NCI-H187 treated with DMSO at 0.1 percent for 48 hours (cell line): ENCODE measurements at places on chromosomes 6 and 20.

- no peak for DNase-seq
These were observed 126.8 kb downstream of the AKAP7 start for GRCh38 chr6:131262060-131262459.

- DNase-seq: peak; percentile 38
These were observed 118.0 kb downstream of the HFE start for GRCh38 chr6:26205161-26205624.

DNA sequence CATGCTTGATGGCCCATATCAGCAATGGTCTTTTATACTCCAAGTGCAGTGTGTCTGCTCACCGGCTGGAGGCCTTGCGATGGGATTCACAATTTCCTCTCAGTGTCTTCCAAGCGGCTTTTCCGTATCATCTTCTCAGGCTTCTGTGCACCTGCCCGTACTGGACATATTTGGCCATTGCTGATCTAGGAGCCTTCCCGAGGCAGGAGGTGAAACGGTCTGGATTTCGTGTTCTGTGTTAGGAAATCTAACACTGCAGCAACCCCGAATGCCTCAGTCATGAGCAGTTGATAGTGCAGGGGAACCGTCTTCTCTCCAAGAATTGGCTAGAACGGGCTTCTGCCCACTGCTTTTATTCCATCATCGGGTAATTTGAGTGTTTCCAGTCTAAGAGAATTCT lies 60.5 kb downstream of the PPP1R14C start:
- no peak for DNase-seq

GRCh38 chr6:146962329-146962728 lies 241.9 kb upstream of the STXBP5 start:
- no peak for DNase-seq

- no peak for DNase-seq
These were observed 115.2 kb downstream of the PAX1 start for GRCh38 chr20:21820688-21821087.

DNA sequence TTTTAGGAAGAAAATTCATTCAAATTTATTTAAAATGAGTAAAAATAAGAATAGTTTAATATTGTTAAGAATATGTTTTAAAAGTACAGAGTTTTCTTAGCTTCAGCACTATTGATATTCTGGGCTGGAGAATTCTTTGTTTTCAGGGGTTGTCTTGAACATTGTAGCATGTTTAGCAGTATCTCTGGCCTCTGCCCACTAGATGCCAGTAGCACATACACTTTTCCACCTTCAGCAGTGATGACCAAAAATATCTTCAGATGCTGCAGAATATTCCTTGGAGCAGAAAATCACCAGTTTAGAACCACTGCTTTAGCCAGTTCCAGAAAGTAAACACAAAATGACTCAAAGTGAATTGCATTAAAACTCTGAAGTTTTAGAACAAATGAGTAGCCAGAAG lies 19.4 kb upstream of the SDHAF4 start:
- no peak for DNase-seq

- no peak for DNase-seq
These were observed 70.9 kb downstream of the SASH1 start for GRCh38 chr6:148413321-148414091.

- DNase-seq: peak; percentile 83
These were observed 13.0 kb upstream of the TSHZ2 start for GRCh38 chr20:52959125-52959524.

GRCh38 chr6:104521176-104521575 lies 338.5 kb downstream of the HACE1 start:
- no peak for DNase-seq

DNA sequence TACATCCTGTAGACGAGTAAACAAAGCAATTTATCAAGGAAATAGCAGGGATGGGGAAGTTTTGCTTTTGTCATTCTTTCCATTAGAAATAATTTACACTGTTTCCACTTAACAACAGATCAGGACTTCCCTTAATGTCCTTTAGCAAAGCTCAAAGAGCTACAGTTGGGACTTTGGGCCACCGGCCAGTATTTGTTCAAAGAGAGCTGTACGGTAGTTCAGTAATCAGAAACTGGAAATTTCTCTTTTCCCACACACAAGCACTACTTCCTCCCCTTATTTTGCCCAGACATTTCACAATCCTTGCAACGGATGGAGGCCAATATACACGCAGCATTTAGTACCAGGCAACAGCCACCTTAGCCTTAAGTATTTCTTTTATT lies 12.1 kb upstream of the HINT3 start:
- DNase-seq: no peak
